ENCODE measurements at places on chromosomes 1 and 21. TPM values are rescaled to one million over a fixed set of nuclear protein-coding genes. Genes with fewer than 3 reads are reported as not detected.

DNA sequence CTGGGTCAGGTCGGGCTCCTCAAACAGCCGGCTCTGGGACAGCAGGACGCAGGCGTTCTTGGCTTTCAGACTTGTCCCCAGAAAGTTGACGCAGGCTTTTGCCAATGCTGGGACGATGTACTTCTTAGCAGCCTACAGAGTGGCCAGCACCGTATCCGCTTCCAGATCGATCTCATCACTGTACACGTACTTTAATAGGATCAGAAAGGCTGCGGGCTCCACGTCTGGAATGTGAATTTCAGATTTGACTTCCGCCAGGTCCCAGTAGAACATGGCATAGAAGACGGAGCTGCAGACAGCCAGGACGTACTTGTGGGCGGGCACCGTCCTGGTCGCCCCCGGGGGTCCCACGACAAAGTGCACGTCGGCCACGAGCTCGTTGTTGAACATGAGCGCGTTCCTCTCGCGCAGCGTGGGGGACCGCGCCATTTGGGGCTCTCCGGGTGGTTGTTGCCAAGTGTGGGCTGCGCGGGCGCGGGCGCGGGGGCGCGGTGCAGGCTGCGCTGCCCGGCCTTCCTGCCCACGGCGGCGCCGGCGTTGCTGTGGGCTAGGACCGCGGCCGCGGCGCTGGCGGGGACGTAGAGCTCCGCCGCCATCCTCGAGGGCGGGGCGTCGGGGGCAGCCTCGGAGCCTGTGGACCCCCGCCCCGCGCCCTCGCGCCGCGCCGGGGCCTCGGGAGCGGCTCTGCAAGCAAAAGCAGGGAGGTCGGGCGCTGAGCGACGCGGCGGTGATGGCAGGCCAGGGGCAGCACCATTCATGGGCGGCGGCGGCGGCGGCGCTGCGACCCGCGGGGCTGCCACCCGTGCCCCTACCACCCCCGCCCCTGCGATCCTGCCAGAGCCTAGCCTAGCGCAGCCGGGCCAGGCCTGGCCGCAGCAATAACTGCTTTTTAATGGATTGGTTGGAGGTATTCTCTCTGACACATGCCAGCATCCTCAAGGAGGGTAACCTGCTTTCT lies 10.6 kb downstream of the CNR2 start:
- DNase-seq, result no peak

- no peak for DNase-seq
Measured at GRCh38 chr21:31897311-31897710, 24.5 kb downstream of the HUNK start.

Gene SEMA4A
- total RNA-seq, result 10.5 TPM

- DNase-seq, result no peak
Measured at GRCh38 chr1:116769994-116770393, 15.8 kb downstream of the CD2 start.

DNA sequence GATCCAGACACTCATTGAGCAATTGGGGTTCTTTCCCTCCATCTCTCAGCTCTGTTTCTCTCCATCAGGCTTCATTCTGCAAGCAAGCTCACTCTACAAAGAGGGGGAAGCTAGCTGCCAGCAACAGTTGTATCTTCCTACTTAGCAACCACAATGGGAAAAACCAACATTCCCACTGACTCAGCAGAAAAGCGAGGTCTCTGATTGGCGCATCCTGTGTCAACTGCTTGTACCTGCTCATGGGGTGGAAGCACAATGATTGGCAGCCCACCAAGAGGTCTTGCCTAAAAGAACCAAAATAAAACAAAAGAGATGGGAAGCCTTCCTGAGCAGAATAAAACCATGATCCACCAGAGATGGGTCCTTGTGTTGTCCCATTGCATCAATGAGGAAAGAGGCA lies 4.0 kb upstream of the CDA start:
- no peak for DNase-seq

DNA sequence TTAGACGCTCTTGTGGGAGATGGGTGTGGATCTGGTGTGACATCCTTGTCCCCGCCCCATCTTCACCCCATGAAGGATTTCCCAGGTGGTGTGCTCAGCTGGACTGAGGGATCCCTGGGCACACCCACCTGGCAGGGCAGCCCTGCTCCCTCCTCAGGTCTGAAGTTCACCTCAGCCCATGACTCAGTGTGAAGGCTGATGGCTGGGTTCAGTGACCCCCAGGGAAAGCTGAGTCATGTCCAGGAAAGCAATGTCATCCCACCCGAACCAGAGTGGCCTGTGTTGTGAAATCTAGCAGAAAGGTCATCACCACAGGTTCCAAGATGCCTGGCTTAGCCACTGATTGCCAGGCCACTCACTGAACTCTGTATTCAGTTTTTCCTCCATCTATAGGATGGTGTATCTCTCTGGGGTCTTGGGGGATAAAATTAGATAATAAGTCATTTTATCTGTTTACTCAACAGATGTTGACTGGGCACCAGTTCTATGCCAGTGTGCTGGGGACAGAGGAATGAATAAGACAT lies 97.7 kb upstream of the JUN start:
- no peak for DNase-seq

GRCh38 chr1:233599542-233600073 lies 14.3 kb upstream of the KCNK1 start:
- no peak for DNase-seq

Gene IL23R
- 15.6 TPM for total RNA-seq

Measured in activated naive CD4-positive, alpha-beta T cell treated with anti-CD3 and anti-CD28 coated beads, Interleukin-2, amount 50 U/mL, for 72 hours (primary cell).